Endothelial cell of umbilical vein (primary cell): ENCODE measurements at places on chromosomes 12 and 14. TPM values are rescaled to one million over a fixed set of nuclear protein-coding genes. Genes with fewer than 3 reads are reported as not detected.

GRCh38 chr12:123231931-123232330 lies 1.0 kb downstream of the MPHOSPH9 start:
- no peak for DNase-seq

The TAS2R46 gene
- 1.4 and 2.4 TPM in 2 replicates for total RNA-seq

GRCh38 chr12:121240484-121241101 lies 30.7 kb downstream of the P2RX4 start:
- DNase-seq = no peak

GRCh38 chr12:56720731-56721151 lies 4.4 kb downstream of the NACA start:
- no peak for DNase-seq

GRCh38 chr12:107441665-107442300 lies 243.8 kb upstream of the PWP1 start:
- DNase-seq = no peak

The RIMBP2 gene
- not detected in 2 replicates for total RNA-seq

- no peak for DNase-seq
Observed at GRCh38 chr12:130545475-130545874, 170.6 kb downstream of the RIMBP2 start.

DNA sequence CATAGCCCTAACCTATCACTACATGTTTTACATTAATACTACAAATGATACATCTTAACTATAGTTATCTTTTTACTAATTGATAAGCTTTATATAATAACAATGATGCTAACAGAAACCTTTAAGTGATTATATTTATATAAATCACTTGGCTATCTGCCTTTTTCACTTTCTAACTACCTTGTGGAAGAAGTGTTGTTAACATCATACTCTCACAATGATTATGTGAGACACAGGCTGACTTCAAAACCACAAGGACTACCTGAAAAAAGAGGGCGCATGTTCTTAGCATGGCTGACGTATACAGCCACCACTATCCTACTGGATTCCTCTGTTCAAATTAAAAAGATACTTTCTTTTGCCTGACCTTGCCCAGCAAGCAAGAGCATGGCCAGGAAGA lies 135.3 kb upstream of the SOX5 start:
- DNase-seq = no peak

The CAPS2 gene
- total RNA-seq = 1.7 and 2.9 TPM in 2 replicates

DNA sequence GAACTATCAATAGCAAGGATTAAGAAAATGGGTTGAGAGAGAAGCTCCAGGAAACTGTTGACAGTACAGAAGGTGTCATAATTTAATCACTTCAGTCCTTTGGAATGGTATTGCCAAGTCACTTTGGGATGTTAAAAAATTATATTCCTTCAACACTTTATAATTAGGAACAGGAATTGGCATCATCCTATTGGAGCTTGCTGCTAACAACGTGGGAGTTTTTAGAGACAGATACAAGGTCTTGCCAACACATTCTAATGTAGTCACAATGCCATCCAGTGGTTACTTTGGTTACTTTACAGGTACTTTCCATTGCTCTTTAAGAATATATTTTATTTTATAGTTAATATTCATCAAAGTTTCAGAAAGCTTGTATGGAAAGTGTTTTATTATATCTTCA lies 310.1 kb downstream of the SYT1 start:
- DNase-seq = peak; percentile 81

GRCh38 chr12:101564912-101565311 lies 29.9 kb upstream of the MYBPC1 start:
- no peak for DNase-seq

GRCh38 chr12:14619741-14620501 lies 52.2 kb upstream of the PLBD1 start:
- DNase-seq = no peak

The AKAP6 gene
- total RNA-seq = 0.49 and 0.88 TPM in 2 replicates

- no peak for DNase-seq
Observed at GRCh38 chr12:95756362-95756761, 34.2 kb downstream of the NTN4 start.

The STAC3 gene
- total RNA-seq = 0.55 and 1.0 TPM in 2 replicates

The MGP gene
- total RNA-seq = 284 and 398 TPM in 2 replicates

DNA sequence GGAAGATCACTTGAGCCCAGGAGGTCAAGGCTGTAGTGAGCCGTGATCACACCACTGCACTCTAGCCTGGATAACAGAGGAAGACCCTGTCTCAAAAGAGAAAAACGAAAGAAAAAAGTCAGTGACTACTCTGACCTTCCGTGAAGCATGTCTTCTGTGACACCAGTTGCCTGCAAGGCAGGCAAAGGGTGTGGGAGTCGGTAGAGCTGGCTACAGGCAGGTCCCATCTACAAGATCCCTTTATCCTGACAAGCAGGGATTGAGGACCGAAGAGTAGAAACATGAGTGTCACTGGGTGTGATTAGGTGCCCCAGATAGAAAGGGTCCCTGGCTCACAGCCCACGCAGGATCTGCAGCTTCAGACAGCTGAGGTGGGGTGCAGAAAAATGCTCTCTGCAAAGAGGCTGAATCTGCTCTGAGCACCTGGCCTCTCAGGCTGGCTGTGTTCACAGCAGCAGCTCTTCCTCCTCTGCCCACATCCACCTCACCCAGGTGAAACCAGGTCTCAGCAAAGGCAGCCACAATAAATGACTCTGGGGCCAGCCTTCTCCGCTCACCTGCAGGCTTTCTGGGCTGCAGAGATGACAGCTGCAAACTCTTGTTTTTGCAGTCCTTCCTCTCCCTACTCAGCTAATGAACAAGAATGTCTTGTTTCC lies 28.6 kb upstream of the HSP90B1 start:
- DNase-seq = no peak

GRCh38 chr14:91866511-91867295 lies 633 bp downstream of the TC2N start:
- no peak for DNase-seq

The GPHB5 gene
- not detected in 2 replicates for total RNA-seq

GRCh38 chr14:92973261-92973797 lies 50.4 kb downstream of the CHGA start:
- peak; percentile 17 for DNase-seq

- DNase-seq = no peak
Observed at GRCh38 chr12:71239731-71240130, 81.9 kb upstream of the TSPAN8 start.

The BMP4 gene
- total RNA-seq = 201 and 238 TPM in 2 replicates

The STXBP6 gene
- total RNA-seq = not detected in 2 replicates

DNA sequence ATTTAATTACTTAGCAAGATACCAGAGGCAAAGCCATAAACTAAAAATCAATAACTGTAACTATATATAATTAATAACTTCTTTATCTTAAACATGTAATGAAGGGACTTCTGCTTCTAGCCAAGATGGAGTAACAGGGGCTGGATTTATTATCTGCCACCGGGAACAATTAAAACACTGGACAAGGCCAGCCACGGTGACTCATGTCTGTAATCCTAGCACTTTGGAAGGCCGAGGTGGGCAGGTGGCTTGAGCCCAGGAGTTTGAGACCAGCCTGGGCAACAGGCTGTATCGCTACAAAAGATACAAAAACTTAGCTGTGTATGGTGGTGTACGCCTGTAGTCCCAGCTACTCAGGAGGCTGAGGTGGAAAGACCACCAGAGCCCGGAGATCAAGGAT lies 113.6 kb downstream of the TAOK3 start:
- no peak for DNase-seq

The YARS2 gene
- 26.8 and 28.4 TPM in 2 replicates for total RNA-seq

DNA sequence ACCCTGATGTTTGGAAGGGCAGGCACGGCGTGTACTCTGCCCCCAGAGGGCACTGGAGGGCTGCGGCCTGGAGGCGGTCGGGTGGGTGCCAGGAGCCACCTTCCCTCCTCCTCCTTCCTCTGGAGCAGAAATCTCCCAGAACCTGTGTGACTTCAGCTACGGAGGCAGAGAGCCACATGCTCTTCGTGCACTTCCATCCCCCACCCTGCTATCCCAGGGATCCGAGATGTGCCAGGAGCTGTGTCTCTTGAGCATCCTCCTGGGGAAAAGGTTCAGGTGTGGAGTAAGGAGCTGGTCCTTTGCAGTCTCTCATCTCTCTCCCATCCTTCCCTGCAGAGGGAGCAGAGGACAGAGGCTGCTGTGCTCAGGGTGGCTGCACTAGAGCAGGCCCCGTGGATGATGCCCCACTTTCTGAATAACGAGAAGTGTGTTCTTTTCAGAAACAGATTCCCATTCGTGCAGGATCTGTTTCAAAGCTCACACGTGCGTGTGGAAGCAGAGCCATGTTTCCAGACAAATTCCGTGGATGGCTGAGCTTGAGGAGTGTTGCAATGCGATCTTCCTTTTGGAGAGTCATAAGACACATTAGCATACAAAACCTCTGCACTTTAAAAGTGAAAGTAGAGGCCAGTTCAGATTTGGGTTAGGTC lies 162.9 kb downstream of the ADGRD1 start:
- no peak for DNase-seq
